ENCODE measurements at places on chromosomes 7 and 10.

- peak overlapping the region; percentile 67 for H3K27ac ChIP-seq
- H3K4me3 ChIP-seq = no peak overlapping the region
- no peaks in the 10 kb centered on the region for H3K27me3 ChIP-seq
- H3K4me1 ChIP-seq = no peaks in the 10 kb centered on the region
- DNase-seq = peak; percentile 51
Observed at GRCh38 chr7:135253851-135254771, 20.5 kb downstream of the STRA8 start.

GRCh38 chr7:75650681-75651080 lies 88.1 kb downstream of the HIP1 start:
- no peak for DNase-seq
- peak overlapping the region; percentile 74 for H3K27ac ChIP-seq
- no peaks in the 10 kb centered on the region for H3K27me3 ChIP-seq
- H3K4me3 ChIP-seq = no peak overlapping the region
- H3K36me3 ChIP-seq = no peaks in the 10 kb centered on the region

- H3K4me1 ChIP-seq = no peaks in the 10 kb centered on the region
- no peak overlapping the region for H3K27ac ChIP-seq
- no peak for DNase-seq
- H3K27me3 ChIP-seq = no peaks in the 10 kb centered on the region
- H3K4me3 ChIP-seq = no peak overlapping the region
Observed at GRCh38 chr7:935164-935873, 19.2 kb downstream of the ADAP1 start.

GRCh38 chr10:102120991-102121738 lies 997 bp upstream of the LDB1 start:
- H3K4me3 ChIP-seq = peak overlapping the region; percentile 84
- peak overlapping the region; percentile 100 for H3K27ac ChIP-seq
- no peaks in the 10 kb centered on the region for H3K27me3 ChIP-seq
- H3K36me3 ChIP-seq = no peaks in the 10 kb centered on the region
- peak; percentile 85 for DNase-seq

DNA sequence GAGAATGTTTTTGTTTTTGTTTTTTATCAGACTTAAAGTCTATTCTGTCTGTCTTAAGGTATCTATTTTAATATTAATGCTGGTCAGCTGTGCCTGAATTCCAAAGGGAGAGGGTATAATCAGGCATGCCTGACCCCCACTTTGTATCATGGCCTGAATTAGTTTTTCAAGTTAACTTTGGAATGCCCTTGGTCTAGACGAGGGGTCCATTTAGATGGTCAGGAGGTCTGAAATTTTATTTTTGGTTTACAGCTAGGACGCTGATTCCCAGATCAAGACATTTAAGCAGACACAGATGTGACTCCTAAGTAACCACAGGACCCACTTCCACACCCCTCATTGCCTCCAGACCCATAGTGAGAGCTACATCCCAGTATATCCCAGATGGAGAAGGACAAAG lies 189.5 kb downstream of the ARHGAP12 start:
- no peak for DNase-seq
- no peaks in the 10 kb centered on the region for H3K27me3 ChIP-seq
- no peaks in the 10 kb centered on the region for H3K36me3 ChIP-seq
- H3K4me3 ChIP-seq = no peak overlapping the region

DNA sequence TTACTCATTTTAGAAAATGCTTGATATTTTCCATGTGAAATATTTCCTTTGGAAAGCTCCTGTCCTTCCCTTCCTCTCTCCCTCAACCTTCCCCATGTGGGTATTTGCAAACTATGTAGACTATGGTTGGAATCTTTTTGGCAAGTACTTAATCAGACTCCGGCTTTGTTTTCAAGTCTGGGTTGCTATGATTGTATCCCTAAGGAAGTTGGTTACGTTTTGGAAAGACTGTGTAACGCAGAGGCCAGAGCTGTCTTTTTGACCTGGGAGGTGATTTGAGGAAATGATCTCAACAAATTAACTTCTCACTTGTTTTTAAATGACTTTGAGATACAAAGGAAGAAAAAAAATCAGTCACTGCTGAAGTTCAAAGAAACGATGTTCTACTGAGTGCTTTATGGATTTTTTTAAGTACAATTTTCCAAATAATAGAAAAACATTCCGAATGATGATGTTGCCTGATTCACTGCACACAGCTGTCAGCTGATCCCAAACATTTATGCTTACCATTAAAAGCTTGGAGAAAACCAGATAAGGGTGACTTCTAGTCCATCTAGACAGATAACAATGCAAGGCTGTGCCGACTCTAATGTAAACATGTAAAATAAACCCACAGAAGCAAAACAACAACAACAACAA lies 145.5 kb upstream of the CELF2 start:
- peak overlapping the region; percentile 80 for H3K27ac ChIP-seq
- no peaks in the 10 kb centered on the region for H3K36me3 ChIP-seq
- peak; percentile 47 for DNase-seq
- H3K27me3 ChIP-seq = no peaks in the 10 kb centered on the region
- H3K4me3 ChIP-seq = no peak overlapping the region

- peak; percentile 44 for DNase-seq
- H3K36me3 ChIP-seq = no peaks in the 10 kb centered on the region
- H3K4me3 ChIP-seq = no peak overlapping the region
- no peaks in the 10 kb centered on the region for H3K4me1 ChIP-seq
- no peaks in the 10 kb centered on the region for H3K27me3 ChIP-seq
- no peak overlapping the region for H3K27ac ChIP-seq
Observed at GRCh38 chr7:29408841-29409243, 154.8 kb upstream of the PRR15 start.

DNA sequence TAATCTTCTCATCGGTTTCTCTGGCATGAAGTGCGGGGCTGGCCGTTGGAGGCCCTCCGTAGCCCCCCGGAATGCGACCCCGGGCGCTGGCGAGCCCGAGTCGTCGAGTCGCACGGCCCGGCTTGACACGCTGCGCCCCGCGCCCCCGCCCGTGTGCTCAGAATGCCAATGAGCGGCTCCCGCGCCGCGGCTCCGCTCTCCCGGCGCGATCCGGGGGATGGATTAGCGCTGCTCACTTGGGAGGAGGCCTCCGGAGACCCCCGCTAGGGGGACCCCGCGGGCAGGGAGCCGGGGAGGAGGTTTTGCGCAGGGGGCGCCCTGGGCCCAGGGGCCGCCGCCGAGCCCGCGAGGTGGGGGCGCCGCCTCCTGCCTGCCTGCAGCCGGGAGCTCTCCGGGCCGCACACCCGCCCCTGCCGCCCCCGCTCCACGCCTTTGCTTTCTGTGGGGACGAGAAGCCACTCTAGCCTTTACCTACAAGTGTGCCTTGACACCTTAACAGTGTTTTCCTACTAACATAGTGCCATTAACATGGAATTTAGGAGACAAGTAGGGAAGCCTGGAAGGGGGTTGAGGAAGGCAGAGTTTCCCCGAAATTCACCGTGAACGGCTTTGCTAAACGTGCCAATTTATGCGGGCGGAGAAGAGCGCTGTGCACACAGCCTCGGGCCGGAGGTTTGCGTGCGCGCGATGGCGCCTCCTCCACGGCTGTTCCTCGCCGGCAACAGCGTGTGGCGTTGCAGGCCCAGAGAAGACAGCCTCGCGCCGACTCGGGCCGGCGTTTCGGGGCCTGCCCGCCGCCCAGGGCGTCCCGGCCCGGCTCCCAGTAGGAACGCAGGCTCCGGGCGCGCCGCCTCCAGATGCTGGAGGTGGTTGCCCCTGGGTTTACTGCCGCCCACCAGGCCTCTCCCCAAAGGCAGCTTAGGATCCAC lies 7.1 kb downstream of the SHH start:
- no peak for DNase-seq
- H3K27ac ChIP-seq = no peak overlapping the region
- H3K4me3 ChIP-seq = no peak overlapping the region
- H3K36me3 ChIP-seq = no peaks in the 10 kb centered on the region
- peaks cover 41% of the 10 kb centered on the region for H3K27me3 ChIP-seq

DNA sequence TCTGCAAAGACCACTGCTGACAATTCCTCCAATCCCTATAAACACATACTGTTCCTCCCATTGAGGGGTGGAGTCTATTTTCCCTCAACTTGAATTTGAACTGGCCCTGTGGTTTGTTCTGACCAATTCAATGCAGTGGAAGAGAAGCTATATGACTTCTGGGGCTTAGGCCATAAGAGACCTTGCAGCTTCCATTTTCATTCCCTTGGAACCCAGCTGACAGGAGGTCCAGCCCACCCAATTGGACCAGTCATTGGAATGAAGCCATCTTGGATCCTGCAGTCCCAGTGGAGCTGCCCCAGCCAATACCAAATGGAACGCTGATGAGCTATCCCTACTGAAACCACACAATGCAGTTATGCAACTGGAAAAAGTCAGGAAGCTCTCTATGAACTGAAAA lies 8.9 kb upstream of the TMED4 start:
- H3K4me3 ChIP-seq = no peak overlapping the region
- DNase-seq = no peak
- no peaks in the 10 kb centered on the region for H3K36me3 ChIP-seq
- no peak overlapping the region for H3K27ac ChIP-seq

- no peak overlapping the region for H3K4me3 ChIP-seq
- H3K27me3 ChIP-seq = no peaks in the 10 kb centered on the region
- no peaks in the 10 kb centered on the region for H3K4me1 ChIP-seq
Observed at GRCh38 chr7:71793251-71793650, 618.9 kb downstream of the CALN1 start.

DNA sequence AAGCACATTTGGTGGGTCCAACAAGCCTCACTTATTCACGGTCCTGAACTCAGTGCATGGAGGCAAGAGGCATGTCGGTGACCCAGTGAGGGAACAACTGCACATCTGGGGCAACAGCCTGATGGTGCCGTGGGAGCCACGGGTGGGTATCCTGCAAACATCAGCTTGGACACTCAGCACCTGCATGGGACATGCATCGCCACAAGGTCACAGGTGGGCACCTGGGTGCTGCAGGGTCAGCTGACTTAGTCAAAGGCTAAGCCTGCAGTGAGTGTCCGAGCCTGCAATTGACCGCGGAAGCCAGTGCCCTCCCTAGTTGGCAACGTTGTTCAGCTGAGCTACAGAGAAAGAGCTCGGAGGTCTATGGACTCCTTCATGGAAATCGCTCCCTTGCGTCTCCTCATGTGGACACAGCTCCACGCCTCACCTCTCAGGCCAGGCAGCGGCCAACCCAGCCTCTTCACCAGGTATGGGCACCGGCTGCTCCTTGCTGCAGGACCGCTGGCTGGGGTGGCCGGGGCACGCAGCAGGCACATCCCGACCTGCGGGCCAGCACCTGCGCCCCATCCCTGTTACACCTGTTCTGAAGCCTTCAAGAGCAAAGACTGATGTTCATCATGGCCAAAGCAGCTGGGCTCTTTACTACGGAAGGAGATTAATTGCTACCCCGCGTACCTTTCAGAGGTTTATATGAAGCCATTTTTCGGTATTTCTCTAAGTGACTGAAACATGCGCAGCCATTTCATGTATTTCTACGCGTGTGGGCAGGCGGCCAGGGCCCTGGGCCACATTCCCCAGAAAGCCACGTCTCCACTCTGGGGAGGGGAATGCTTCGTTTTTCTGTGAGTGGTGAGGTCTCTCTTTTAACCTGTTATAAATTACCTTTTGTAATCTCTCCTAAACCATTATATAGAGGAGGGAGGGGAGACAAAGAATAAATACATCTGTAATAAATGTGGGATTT lies 380.7 kb downstream of the DNAJB6 start:
- H3K36me3 ChIP-seq = no peaks in the 10 kb centered on the region
- no peak overlapping the region for H3K4me3 ChIP-seq
- no peaks in the 10 kb centered on the region for H3K27me3 ChIP-seq
- no peak overlapping the region for H3K27ac ChIP-seq

DNA sequence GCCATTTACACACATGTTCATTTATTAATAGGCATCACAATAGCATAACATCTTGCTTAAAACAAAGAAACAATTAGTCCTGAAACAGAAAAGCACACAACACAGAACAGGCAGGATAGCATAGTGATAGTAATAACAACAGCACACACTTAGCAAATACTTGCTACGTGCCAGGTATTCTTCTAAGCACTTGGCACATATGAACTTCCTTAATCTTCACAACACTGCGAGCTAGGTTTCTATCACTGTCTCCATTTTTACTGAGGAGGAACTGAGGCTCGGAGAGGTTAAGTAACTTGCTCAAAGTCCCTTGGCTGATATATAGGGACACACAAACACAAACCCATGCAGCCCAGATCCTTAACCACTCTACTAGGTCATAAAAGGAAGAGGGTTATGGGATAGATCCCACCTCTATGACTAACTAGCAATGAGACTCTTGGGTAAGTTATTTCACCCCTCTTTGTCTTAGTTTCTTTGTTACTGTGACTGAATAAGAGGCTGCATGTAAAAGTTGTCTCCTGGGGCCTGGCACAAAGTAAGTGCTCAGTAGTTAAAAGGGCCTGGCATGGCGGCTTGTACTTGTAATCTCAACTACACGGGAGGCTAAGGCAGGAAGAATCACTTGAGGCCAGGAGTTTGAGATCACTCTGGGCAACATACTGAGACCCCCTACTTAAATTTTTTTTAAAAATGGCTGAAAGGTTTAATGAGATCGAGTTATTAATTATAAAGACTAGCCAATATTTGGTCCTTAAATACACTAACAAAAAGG lies 181.0 kb upstream of the RHOBTB1 start:
- H3K4me3 ChIP-seq = no peak overlapping the region
- no peak for DNase-seq
- no peaks in the 10 kb centered on the region for H3K27me3 ChIP-seq
- H3K27ac ChIP-seq = no peak overlapping the region

DNA sequence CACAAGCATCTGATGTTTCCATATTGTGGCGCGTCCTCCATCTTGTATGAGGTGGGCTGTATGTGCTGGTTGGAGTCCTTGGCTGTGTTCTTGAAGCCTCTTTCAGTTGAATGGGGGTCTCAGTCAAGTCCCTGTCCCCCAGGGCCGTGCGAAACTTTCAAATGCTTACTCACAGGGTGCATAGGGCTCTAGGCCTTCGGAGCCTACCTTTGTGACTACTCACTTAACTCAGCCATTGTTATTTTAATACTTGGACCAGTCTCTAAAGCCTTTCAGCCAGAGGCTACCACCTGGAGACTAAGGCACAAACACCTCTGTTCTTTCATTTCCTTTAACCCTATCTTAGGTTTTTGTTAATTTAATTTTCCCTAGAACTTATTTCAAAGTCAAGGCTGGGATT lies 785.9 kb downstream of the GATA3 start:
- no peak overlapping the region for H3K27ac ChIP-seq
- no peak overlapping the region for H3K4me3 ChIP-seq
- no peaks in the 10 kb centered on the region for H3K4me1 ChIP-seq
- no peak for DNase-seq

GRCh38 chr10:82438277-82438676 lies 563.3 kb downstream of the NRG3 start:
- no peaks in the 10 kb centered on the region for H3K27me3 ChIP-seq
- H3K27ac ChIP-seq = no peak overlapping the region
- H3K4me1 ChIP-seq = no peaks in the 10 kb centered on the region
- H3K36me3 ChIP-seq = no peaks in the 10 kb centered on the region
- H3K4me3 ChIP-seq = no peak overlapping the region
- no peak for DNase-seq

- H3K4me1 ChIP-seq = peaks cover 9% of the 10 kb centered on the region
- no peak overlapping the region for H3K4me3 ChIP-seq
- no peaks in the 10 kb centered on the region for H3K36me3 ChIP-seq
- no peaks in the 10 kb centered on the region for H3K27me3 ChIP-seq
Observed at GRCh38 chr10:132641966-132642731, 104.6 kb downstream of the INPP5A start.

- H3K4me3 ChIP-seq = no peak overlapping the region
- no peaks in the 10 kb centered on the region for H3K27me3 ChIP-seq
- no peaks in the 10 kb centered on the region for H3K36me3 ChIP-seq
- H3K4me1 ChIP-seq = no peaks in the 10 kb centered on the region
Observed at GRCh38 chr10:89159761-89160160, 47.4 kb downstream of the CH25H start.

GRCh38 chr10:31401287-31401686 lies 82.3 kb downstream of the ZEB1 start:
- DNase-seq = no peak
- H3K4me1 ChIP-seq = peaks cover 7% of the 10 kb centered on the region
- no peaks in the 10 kb centered on the region for H3K27me3 ChIP-seq
- no peak overlapping the region for H3K27ac ChIP-seq
- H3K36me3 ChIP-seq = no peaks in the 10 kb centered on the region
